CD4-positive, alpha-beta T cell treated with Interleukin-21 for 1 hour (primary cell): ENCODE measurements at places on chromosomes 11 and 22.
A peak's percentile ranks its signal among the peaks of the same experiment; 100 is the strongest.

DNA sequence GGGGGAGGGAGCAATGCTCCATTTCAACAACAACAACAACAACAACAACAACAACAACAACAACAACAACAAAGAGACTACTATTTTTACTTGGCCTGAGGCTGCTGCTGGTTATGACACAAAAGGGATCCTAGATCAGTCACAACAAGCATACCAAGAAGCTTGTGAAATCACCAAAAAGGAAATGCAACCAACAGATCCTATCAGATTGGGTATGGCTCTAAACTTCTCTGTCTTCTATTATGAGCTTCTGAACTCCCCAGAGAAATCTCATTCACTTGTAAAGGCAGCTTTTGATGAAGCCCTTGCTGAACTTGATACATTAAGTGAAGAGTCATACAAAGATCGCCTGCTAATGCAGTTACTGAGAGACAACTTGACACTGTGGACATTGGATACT is 10.5 kb upstream of the MS4A2 start:
- DNase-seq, result no peak

DNA sequence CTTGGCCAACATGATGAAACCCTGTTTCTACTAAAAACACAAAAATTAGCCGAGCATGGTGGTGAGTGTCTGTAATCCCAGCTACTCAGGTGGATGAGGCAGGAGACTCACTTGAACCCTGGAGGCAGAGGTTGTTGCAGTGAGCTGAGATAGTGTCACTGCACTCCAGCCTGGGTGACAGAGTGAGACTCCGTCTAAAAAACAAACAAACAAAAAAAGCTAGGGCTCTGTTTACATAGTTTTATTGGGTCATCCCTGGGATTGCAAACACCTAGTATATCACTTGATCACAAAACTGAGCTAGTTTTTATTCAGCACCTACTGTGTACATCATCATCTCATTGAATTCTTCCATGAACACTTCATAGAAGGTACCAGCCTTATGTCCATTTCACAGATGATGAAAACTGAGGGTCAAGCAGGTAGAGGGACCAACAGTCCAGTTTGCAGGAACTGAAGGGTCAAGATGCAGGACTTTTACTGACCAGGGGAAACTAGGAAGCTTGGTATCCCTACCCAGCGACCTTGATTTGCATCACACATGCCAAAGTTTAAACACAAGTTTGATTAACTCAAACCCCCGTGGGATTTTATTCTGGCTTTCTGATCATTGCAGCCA is 9.2 kb upstream of the MRTFA start:
- DNase-seq, result no peak

- DNase-seq, result no peak
These were observed 384.1 kb downstream of the NELL1 start for GRCh38 chr11:21053466-21053865.

- no peak for DNase-seq
These were observed 3.0 kb downstream of the OR52W1 start for GRCh38 chr11:6202041-6202440.

- no peak for DNase-seq
These were observed 24.7 kb upstream of the PARVB start for GRCh38 chr22:43999378-43999777.

GRCh38 chr11:34201129-34201528 is 95.7 kb downstream of the NAT10 start:
- no peak for DNase-seq

- DNase-seq, result peak; percentile 66
These were observed 102.7 kb downstream of the BRD1 start for GRCh38 chr22:49724893-49725489.

DNA sequence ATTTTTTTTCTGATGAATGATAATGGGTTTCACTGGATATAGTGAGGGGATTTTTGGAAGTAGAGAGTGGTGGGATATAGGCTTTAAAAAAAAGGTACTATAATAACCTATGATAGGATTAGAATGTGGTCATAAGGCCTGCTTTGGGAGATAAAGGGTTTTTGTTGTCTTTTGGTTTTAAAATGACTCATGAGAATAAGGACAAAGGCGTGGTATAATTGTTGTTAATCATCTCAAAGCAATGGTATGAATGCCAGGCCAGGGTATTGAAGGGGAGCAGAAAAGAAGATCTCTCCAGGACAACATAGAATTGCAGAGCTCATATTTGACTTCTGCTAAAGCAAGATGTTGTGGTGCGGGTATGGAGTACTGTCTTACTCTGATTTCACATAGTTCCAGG is 579.4 kb downstream of the JRKL start:
- DNase-seq, result no peak

DNA sequence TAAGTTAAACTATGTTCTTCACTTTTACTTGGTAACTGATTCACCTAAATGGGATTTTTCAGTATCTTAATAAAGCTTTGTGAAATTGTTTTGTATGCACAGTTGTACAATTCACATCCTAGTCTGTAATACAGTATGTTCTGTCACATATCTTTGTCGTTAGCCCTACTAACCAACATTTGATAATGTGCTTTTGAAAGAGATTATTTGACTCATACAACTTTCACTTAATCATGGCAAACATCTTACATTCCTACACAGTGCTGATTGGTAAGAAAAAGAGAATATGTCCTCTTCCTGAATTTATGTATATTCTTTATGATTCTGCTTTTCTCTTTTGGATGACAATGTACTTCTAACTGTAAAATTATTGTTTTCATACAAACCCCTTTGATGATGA is 234.5 kb downstream of the METTL15 start:
- DNase-seq, result no peak

GRCh38 chr22:17964643-17965042 is 59.7 kb downstream of the MICAL3 start:
- no peak for DNase-seq
